ENCODE measurements at places on chromosomes 13 and 19.

DNA sequence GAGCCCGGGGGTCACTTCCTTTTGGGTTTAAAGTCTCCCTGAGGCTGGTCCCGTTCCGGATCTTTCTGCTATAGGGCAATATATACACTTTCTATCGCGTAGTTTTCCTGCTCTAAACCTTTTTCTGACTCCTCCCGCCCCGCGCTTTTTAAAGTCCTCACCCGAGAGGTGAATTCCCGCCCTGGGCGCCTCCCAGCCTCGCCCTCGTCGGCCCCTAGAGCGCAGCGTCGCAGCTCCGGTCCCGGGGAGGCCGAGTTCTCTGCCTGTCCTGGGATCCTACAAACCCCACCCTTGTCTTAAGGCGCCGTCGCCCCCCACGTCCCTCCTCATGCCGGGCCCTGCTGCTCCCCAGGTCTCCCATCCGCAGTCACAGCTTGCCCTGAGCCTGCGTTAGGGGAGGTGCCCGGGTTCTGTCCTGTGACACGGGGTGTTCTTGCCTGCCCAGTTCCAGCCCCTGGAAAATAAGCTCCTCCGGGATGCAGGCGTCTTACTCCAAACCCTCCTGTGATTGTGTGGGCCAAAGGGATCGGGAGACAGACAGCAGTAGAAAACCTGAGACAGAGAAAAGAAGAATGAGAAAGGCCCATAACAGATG, 491 bp downstream of the ZNF525 start:
- no peak for DNase-seq

DNA sequence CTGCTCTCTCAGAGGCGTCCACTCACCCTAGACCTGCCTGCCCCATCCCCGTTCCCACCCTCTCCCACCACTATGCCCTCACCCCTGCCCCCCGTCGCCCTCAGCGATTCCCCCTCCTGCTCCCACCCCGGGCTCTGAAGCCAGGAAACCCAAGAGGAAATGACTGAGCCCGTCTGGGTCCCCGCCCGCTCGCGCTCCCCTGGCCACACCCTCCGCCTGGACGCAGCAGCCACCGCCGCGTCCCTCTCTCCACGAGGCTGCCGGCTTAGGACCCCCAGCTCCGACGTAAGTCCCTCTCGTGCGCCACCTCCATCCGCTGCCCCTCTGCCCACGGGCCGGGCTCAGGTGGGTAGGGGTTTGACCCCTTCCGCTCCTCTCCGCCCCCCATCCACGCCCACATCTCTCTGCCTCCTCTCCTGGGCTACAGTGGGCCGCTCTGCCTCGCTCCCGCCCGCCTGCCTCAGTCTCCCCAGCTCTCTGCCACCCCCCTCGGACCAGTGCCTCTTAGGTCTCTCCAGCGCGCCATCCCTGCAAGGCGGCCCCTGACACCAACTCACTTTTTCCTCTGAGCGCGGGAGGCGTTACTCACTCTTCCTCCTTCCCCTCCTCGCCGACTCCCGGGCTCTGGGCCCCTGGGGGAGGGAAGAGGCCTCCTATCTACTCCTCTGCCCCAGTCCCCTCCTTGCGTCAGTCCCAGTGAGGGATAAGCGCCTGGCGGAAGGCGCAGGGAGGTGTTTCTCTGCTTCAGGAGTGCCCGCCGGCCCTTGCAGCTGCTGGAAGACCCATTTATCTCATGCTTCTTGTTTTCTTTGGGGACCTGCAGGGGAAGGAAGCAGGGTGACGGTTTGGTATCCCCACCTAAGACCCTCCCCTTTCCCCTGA, at the start of gene FXYD5:
Gene FXYD5, plus strand, starts transcription at position 211 of the 882 bp plus-strand sequence. CDS start 816 bp downstream, outside the sequence.
- DNase-seq, result no peak

DNA sequence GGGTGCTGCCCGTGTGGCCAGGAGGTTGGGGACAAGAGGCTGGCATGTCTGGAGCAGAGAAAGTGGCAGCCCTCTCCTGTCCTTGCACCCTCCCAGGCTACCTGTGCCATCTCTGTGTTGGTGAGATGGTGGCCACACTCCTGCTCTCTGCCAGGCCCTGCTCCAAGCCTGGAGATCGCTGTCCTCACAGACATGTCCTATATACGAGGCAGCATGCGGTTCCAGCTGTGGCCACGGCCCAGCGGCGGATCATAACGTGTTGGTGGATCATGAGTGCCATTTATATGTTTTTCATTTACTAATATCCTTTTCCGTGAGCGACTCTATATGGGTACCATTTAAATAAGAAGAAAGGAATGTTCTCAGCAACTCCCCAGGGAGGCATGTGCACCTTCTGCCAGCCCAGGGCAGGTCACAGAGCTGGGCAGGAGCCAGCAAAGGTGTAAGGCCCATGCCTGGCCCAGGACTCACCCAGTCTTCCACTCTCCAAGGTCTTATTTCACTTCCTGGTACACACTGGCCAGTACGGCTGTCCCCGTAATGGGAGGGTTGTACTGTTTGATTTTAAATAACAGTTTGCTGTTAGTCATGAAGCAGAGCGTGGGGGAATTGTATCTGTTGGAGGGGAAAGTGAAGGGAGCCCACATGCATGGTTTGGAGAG, 47.2 kb upstream of the LDLR start:
- DNase-seq, result no peak

GRCh38 chr13:38697197-38697596, 10.3 kb downstream of the FREM2 start:
- no peak for DNase-seq

DNA sequence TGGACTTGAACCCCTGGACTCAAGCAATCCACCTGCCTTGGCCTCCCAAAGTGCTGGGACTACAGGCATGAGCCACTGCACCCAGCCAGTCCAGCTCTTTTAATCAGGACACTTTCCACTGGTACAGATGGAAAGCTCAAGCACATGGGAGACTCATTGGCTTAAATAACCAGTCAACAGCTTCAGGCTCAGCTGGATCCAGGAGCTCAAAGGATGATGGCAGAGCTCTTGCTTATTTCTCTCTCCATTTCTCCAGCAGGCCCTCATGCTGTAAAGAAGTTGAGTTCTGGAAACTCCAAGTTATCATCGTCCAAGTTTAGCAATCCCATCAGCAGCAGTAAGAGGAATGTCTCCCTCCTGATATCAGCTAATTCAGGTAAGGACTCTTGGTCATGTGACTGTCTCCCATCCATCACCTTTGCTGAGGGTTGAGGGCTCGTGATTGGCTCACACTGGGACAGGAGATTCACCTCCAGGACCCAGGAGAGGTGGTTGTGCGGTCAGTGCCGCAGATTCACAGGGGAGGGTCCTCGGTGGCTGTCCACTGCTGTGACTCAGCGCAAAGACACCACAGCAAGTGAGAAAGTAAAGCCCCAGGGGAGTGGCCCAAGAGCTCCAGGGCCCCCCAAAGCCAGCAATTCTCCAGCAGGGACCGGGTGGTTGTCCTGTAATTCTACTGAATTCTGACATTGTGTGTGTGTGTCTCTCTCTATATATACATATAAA, 5.1 kb downstream of the CCL25 start:
- DNase-seq, result no peak

GRCh38 chr19:14775869-14776586, 2.3 kb downstream of the ADGRE2 start:
- DNase-seq, result no peak

GRCh38 chr13:97411984-97412383, 22.0 kb upstream of the RAP2A start:
- no peak for DNase-seq

Measured in NCI-H1694 (cell line).